ENCODE measurements at places on chromosomes 2 and 18. TPM values are rescaled to one million over a fixed set of nuclear protein-coding genes. Genes with fewer than 3 reads are reported as not detected.

GRCh38 chr2:3214806-3215404, 162.7 kb downstream of the EIPR1 start:
- peaks cover 20% of the 10 kb centered on the region for H3K4me1 ChIP-seq
- no peak for DNase-seq
- H3K36me3 ChIP-seq: peaks cover 33% of the 10 kb centered on the region
- H3K4me3 ChIP-seq: no peak overlapping the region
- no peak overlapping the region for H3K27ac ChIP-seq

Gene FOXD4L1
- 0.16 TPM for total RNA-seq

- H3K27ac ChIP-seq: no peak overlapping the region
- no peak overlapping the region for H3K4me3 ChIP-seq
- no peaks in the 10 kb centered on the region for H3K4me1 ChIP-seq
Observed at GRCh38 chr2:187842978-187843847, 289.0 kb upstream of the TFPI start.

Gene CCDC178
- total RNA-seq: not detected

DNA sequence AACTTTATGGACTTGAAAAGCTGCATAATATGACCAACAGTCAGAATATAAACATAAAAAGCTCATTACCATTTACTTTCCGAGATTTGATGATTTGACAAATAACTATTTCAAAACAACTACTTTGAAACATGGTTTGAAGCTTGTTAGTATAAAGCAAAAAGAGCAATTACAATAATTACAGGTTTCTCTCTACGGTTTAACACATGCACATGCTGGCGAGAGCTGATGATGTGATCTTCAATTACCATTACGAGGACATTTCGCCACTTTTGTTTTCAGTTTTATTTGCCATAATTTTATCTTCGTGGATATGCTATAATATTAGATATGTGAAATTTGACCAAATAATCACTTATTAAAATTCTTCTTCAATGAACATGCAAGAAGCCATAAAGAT, 270.1 kb downstream of the TCF4 start:
- peaks cover 9% of the 10 kb centered on the region for H3K4me1 ChIP-seq
- no peaks in the 10 kb centered on the region for H3K36me3 ChIP-seq
- DNase-seq: no peak
- peaks cover 49% of the 10 kb centered on the region for H3K27me3 ChIP-seq

GRCh38 chr2:118118479-118118878, 30.2 kb downstream of the INSIG2 start:
- H3K27ac ChIP-seq: no peak overlapping the region
- no peaks in the 10 kb centered on the region for H3K27me3 ChIP-seq
- H3K4me3 ChIP-seq: no peak overlapping the region
- DNase-seq: no peak
- H3K4me1 ChIP-seq: peaks cover 2% of the 10 kb centered on the region
- no peaks in the 10 kb centered on the region for H3K36me3 ChIP-seq

DNA sequence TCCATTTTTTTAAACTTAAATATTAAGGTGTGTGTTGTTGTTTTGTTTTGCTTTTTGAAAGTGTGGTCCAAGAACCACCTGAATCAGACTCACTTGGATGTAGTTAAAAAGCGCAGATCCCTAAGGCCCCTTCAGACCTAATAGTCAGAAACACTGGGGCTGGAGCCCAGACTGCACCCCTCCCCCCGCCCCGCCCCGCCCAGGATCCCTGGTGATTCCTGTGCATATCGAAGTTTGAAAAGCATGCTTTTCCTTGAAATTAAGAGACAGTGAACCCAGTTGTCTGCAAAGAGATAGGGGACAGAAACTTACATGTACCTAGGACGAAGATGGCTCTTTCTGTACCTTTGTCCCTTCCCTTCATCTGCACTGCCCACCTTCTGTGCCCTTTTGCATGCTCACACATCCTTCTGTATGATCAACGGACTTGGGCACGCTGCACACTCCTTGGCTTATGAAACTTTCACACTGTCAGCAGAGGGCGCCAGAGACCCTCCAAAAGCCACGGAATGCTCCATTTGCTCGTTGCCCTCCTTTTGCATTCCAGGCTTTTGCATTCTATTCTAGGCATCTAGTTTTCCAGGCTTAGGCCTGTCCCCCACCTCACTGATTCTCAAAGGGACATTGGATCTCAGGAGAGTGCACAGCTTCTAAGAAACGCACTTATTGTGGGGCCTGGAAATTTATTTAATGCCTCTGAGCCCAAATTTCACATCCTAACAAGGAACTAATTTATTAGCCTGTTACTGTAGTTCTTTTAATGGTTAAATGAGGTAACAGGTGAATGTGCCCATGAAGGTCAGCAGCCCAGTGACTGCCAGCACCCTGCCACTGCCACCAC, 32.8 kb upstream of the SLC14A1 start:
- H3K4me3 ChIP-seq: no peak overlapping the region
- peak; percentile 64 for DNase-seq
- peaks cover 42% of the 10 kb centered on the region for H3K4me1 ChIP-seq
- H3K27me3 ChIP-seq: no peaks in the 10 kb centered on the region
- no peak overlapping the region for H3K27ac ChIP-seq
- H3K36me3 ChIP-seq: peaks cover 3% of the 10 kb centered on the region

DNA sequence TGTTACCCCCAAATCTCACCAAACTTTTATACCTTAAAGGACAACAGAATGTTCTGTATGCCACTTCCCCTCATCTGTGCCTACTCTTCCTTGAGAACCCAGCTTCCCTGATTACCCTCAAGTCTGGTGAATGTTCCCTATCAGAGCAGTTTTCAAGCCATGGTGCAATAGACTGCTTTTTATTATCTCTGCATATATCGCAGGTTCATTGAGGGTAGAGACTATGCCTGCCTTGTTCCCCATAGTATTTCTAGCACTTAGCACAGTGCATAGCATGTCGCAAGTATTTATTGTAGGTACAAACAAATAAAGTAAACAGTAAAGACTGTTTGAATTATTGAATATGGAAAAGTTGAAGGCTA, 146.6 kb downstream of the HAUS1 start:
- H3K4me3 ChIP-seq: peak overlapping the region; percentile 54
- no peak for DNase-seq
- H3K27ac ChIP-seq: peak overlapping the region; percentile 91
- peaks cover 67% of the 10 kb centered on the region for H3K36me3 ChIP-seq
- H3K4me1 ChIP-seq: peaks cover 69% of the 10 kb centered on the region
- peaks cover 4% of the 10 kb centered on the region for H3K27me3 ChIP-seq

- no peaks in the 10 kb centered on the region for H3K36me3 ChIP-seq
- H3K27ac ChIP-seq: no peak overlapping the region
- no peaks in the 10 kb centered on the region for H3K4me1 ChIP-seq
- no peak for DNase-seq
Observed at GRCh38 chr2:237534380-237534779, 32.0 kb upstream of the PRLH start.

DNA sequence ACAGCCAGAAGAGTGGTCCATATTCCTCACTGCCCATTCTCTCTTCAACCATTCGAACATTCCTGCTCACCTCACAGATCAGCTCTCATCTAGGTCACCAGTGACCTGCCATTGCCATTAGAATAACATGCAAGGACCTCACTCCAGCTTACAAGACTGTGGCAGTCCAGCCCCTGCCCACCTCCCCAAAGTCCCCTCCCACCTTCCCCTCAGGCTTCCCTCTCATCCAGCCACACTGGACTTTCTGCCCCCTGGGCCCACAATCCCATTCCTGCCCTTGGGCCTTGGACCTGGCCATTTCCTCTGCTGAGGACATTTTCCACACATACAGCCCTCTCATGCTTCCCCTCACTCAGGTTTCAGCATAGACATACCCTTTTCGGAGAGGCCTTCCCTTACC, 5.2 kb upstream of the TMEM177 start:
- H3K4me3 ChIP-seq: no peak overlapping the region
- H3K27ac ChIP-seq: no peak overlapping the region

DNA sequence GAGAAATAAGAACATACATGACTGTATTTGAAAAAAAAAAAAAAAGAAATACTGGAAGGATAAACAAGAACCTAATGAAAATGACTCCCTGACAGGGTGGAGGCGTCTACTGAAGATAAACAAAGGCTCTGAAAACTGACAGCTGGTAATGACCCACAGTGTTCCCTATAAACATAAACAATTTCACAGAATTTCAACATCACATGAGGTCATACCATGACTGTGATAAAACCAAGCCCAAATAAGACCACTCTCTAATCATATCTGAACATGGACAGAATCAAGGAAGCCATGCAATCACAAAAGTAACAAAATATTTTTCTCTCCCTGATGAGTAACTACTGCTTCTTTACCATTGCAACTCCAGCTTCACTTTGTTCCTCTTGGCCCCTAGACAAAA, 159.3 kb downstream of the FAM124B start:
- H3K27ac ChIP-seq: no peak overlapping the region
- H3K36me3 ChIP-seq: no peaks in the 10 kb centered on the region
- H3K27me3 ChIP-seq: peaks cover 25% of the 10 kb centered on the region
- no peak for DNase-seq
- H3K4me3 ChIP-seq: no peak overlapping the region

Gene DSG1
- total RNA-seq: not detected

Gene SLC4A1AP
- 26.6 TPM for total RNA-seq

GRCh38 chr2:32064021-32064601, 755 bp downstream of the SPAST start:
- peak overlapping the region; percentile 90 for H3K27ac ChIP-seq
- DNase-seq: no peak
- peaks cover 3% of the 10 kb centered on the region for H3K36me3 ChIP-seq

GRCh38 chr2:16526193-16526592, 139.4 kb downstream of the CYRIA start:
- H3K36me3 ChIP-seq: no peaks in the 10 kb centered on the region
- H3K27me3 ChIP-seq: peaks cover 16% of the 10 kb centered on the region
- H3K27ac ChIP-seq: no peak overlapping the region
- H3K4me1 ChIP-seq: no peaks in the 10 kb centered on the region
- DNase-seq: no peak
- no peak overlapping the region for H3K4me3 ChIP-seq

GRCh38 chr2:231181860-231182512, 16.4 kb upstream of the ARMC9 start:
- H3K4me3 ChIP-seq: no peak overlapping the region
- H3K4me1 ChIP-seq: peaks cover 13% of the 10 kb centered on the region
- no peak for DNase-seq
- peak overlapping the region; percentile 11 for H3K27ac ChIP-seq
- H3K27me3 ChIP-seq: no peaks in the 10 kb centered on the region
- H3K36me3 ChIP-seq: no peaks in the 10 kb centered on the region

Gene POTEE
- 0.37 TPM for total RNA-seq

- no peak overlapping the region for H3K27ac ChIP-seq
- H3K36me3 ChIP-seq: no peaks in the 10 kb centered on the region
- no peaks in the 10 kb centered on the region for H3K27me3 ChIP-seq
- no peak for DNase-seq
- no peaks in the 10 kb centered on the region for H3K4me1 ChIP-seq
- H3K4me3 ChIP-seq: no peak overlapping the region
Observed at GRCh38 chr2:119996148-119996547, 16.7 kb upstream of the EPB41L5 start.

GRCh38 chr2:62934517-62934916, 116.1 kb upstream of the OTX1 start:
- no peak overlapping the region for H3K4me3 ChIP-seq
- no peak overlapping the region for H3K27ac ChIP-seq
- H3K27me3 ChIP-seq: no peaks in the 10 kb centered on the region
- no peaks in the 10 kb centered on the region for H3K4me1 ChIP-seq

GRCh38 chr2:75560022-75560767, 544 bp downstream of the EVA1A start:
- H3K27me3 ChIP-seq: peaks cover 47% of the 10 kb centered on the region
- no peak overlapping the region for H3K27ac ChIP-seq
- peak; percentile 6 for DNase-seq
- H3K36me3 ChIP-seq: no peaks in the 10 kb centered on the region
- peak overlapping the region; percentile 88 for H3K4me3 ChIP-seq

Gene EFHD1
- 0.78 TPM for total RNA-seq

GRCh38 chr2:73759285-73759764, 20.6 kb downstream of the DUSP11 start:
- no peaks in the 10 kb centered on the region for H3K4me1 ChIP-seq
- H3K4me3 ChIP-seq: no peak overlapping the region
- DNase-seq: no peak
- H3K27ac ChIP-seq: no peak overlapping the region

- no peak overlapping the region for H3K4me3 ChIP-seq
- DNase-seq: no peak
- H3K4me1 ChIP-seq: peaks cover 47% of the 10 kb centered on the region
- no peak overlapping the region for H3K27ac ChIP-seq
Observed at GRCh38 chr2:218320704-218321336, 28.5 kb upstream of the TMBIM1 start.

Gene GPR39
- total RNA-seq: not detected

Gene CCDC68
- not detected for total RNA-seq

Gene GLI2
- not detected for total RNA-seq

DNA sequence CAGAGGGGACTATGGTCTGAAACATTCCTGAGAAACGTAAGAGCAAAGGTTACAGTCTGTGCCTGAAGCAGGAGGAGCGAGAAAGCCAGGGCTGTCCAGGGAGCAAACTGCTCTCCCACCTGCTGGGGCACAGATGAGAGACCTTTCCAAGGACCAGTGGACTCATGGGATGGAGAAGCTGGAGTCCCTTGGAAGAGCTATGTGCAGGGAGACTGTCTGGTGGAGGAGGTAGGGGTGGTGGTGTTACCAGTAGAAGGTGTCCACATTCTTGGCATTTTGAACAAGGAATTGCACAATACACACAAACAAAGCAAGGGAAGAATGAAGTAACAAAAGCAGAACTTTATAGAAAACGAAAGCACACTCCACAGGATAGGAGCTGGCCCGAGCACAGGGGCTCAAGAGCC, 97.9 kb upstream of the CYRIA start:
- DNase-seq: no peak
- H3K36me3 ChIP-seq: no peaks in the 10 kb centered on the region
- no peaks in the 10 kb centered on the region for H3K4me1 ChIP-seq
- no peak overlapping the region for H3K4me3 ChIP-seq

DNA sequence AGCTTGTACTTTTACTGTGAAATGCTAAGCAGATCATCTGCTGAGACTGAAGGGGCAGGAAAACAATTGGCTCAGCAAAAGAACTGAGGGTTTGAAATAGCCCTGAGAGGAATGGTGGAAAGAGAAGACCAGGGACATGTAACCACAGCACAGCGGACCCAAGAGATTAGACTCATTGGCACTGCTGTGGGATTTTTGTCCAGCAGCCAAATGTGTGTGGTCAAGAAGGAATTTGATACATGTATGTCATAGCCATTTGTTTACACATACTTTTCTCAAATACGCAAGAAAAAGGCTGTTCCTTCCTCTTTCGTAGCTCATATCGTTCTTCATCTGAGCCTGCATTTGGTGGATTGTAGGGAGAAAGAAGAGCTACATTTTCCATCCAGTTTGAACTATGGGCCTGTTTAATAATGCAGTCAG, 73.8 kb downstream of the TRABD2A start:
- no peak overlapping the region for H3K4me3 ChIP-seq
- H3K36me3 ChIP-seq: peaks cover 11% of the 10 kb centered on the region
- no peaks in the 10 kb centered on the region for H3K27me3 ChIP-seq
- H3K27ac ChIP-seq: no peak overlapping the region
- peaks cover 22% of the 10 kb centered on the region for H3K4me1 ChIP-seq

Gene CFAP65
- total RNA-seq: not detected

DNA sequence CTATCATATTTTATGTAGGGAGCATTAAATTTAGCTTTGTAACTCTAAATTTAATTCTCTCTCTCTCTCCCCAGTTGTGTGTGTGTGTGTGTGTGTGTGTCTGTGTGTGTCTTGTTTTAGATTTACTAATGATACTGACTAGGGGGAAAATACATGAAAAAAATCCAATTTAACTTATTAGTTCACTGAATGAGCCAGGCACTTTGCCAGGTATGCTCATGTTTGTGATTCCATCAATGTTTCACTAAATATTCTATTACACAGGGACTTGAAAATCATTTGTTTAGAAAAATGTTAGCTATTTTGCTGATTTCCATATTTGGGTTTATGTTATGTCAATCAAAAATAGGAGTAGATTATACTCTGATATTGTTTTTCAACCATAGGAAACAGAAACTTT, 203.7 kb upstream of the ZNF804A start:
- no peak overlapping the region for H3K4me3 ChIP-seq
- H3K4me1 ChIP-seq: no peaks in the 10 kb centered on the region
- H3K27ac ChIP-seq: no peak overlapping the region
- no peaks in the 10 kb centered on the region for H3K36me3 ChIP-seq

Gene SOX11
- not detected for total RNA-seq

All from activated naive CD8-positive, alpha-beta T cell treated with anti-CD3 and anti-CD28 coated beads for 36 hours (primary cell).